Activated CD4-positive, alpha-beta T cell treated with anti-CD3 and anti-CD28 coated beads for 24 hours (primary cell): ENCODE measurements at places on chromosomes 1 and 21.
A peak's percentile ranks its signal among the peaks of the same experiment; 100 is the strongest.

- no peak for DNase-seq
Observed at GRCh38 chr1:93253516-93253915, 73.0 kb downstream of the CCDC18 start.

DNA sequence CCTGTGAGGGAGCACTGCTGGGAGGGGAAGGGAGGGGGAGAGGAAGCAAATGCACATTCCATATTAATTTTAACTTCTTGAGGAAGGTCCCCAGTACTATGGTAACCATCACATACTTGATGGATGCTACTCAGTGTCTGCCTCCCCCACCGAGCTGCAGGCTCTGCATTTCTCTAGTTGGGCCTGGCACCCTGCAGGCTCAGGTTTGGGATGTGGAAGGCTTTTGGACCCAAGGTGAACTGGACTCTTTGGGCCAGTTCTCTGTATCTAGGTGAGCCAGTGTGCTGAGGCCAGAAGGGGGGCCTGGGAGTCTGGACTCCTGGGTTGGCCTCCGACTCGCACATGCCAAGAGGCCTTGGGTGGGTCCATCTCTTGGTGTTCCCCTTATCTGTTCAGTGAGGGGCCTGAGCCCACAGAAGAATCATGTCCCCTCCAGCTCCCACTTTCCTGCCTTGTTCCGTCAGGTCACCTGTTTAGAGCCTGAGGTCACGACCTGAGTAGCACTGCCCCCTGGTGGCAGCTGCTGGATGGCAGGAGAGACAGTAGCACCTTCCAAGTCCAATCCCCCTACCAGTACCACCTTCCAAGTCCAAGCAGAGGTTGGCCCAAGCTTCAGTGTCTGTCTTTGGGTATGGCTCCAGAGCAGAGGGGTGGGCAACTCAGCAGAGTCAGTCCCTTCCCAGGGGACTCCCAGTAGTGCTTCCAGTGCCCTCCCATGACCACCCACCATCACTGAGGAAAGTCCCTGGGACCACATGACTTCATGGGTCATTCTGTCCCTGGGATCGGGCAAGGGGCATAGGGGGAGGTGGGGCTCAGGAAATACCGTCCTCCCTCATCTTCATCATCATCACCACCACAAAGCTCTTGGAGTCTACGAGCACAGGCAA, 241.8 kb downstream of the TRABD2B start:
- DNase-seq: peak; percentile 60

GRCh38 chr1:229379846-229380245, 37.0 kb upstream of the CCSAP start:
- DNase-seq: no peak

- DNase-seq: no peak
Observed at GRCh38 chr1:226533220-226533619, 15.3 kb upstream of the STUM start.

DNA sequence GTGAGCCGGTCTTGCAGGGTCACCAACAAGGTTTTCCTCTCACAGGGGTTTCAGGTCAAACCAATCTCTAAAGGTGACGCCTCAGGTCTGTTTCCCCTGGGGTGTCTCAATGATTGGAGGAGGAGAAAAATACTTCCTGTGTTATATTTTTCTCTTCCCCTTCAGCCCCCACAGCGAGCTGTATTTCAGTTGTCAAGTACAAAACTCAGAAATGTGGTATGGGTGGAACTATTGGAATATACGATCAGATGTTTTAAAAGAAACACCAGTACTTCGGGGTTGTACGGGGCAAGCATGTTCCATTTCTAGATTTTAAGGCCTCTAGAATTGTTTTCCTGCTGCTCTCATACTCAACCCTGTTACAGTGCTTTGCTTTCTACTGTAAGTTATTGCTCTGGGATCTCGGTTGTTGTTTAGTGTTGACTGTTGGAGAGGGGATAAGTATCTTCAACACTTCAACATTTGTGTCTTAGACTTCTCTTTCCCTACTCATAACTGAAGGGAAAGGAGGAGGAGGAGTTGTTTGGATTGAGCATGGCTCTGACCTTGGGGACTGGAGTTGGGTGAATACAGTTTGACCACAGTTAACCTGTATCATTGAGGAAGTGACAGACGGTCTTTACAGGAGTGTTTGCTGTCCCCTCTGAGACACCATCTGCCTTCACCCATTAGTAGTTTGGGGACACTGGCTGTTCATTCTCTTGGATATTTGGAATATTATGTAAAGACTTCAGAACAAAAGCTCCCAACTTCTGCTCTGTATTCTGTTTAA, 2.0 kb downstream of the MAPKAPK2 start:
- no peak for DNase-seq

- DNase-seq: no peak
Observed at GRCh38 chr21:38413958-38414548, 84.2 kb downstream of the ERG start.

GRCh38 chr21:14438211-14438610, 55.3 kb upstream of the HSPA13 start:
- no peak for DNase-seq

- no peak for DNase-seq
Observed at GRCh38 chr21:42835211-42835610, 44.1 kb downstream of the WDR4 start.

DNA sequence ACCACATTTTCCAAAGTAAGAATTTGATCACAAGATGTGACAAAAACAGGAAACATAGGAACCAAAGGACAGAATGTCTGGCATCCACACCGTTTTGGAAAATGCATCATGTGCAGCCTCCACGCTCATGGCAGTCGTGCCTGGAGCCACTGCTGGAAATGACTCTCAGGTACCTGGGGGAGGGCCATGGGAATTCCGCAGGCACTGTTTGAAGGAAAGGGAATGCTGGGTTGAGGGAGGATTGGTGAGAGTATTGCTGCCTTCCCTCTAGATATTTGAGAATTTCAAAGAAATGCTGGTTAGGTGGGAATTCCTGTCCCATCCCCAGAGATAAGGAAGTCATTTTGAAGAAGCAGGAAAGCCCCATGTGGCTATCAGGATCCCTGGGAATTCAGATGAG, 10.8 kb downstream of the SLAMF1 start:
- DNase-seq: no peak

- no peak for DNase-seq
Observed at GRCh38 chr21:17045214-17045853, 467.5 kb upstream of the CXADR start.

GRCh38 chr1:206859082-206859521, 6.3 kb upstream of the IL20 start:
- DNase-seq: no peak

- DNase-seq: no peak
Observed at GRCh38 chr1:209926045-209926444, 12.0 kb upstream of the SYT14 start.

DNA sequence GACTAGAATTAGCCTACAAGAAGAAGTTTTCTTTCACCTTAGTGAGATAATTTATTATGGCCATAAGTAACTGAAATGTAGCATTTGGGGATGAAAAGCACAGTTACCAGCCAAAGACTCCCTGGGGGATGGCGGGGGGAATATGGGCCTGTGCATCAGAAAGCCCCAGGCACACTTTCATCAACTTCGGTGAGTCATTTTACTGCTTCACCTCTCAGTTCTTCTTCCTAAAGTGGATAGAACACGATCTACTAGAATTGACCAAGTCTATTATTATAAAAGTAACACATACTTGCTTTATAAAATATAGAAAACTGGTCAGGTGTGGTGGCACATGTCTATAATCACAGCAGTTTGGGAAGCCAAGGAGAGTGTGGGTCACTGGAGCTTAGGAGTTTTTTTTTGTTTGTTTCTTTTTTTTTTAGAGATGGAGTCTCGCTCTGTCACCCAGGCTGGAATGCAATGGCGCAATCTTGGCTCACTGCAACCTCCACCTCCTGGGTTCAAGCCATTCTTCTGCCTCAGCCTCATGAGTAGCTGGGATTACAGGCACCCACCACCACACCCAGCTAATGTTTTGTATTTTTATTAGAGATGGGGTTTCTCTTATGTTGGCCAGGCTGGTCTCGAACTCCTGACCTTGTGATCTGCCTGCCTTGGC, 141.8 kb downstream of the ZZZ3 start:
- no peak for DNase-seq

- DNase-seq: no peak
Observed at GRCh38 chr1:48560577-48560976, 88.6 kb upstream of the SPATA6 start.

- DNase-seq: no peak
Observed at GRCh38 chr1:179747611-179748010, 4.5 kb downstream of the FAM163A start.

DNA sequence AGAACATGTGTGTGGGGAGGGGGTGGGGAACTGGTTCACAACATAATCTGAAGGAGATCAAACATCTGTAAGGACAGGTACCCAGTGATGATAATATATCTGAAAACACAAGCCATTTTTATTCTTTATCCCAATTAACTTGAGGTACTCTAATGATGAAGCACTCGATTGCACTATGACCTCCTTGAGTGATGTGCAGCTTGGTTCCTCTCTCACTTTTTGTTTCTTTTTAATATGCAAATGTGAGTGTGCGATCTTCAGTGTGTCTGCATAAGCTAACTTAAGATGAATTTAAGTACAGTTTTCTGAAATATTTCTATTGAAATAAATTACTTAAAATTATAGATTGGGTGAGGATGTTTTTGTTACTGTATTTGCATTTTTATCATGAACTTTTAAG, 50.6 kb upstream of the ANGPTL1 start:
- DNase-seq: no peak

DNA sequence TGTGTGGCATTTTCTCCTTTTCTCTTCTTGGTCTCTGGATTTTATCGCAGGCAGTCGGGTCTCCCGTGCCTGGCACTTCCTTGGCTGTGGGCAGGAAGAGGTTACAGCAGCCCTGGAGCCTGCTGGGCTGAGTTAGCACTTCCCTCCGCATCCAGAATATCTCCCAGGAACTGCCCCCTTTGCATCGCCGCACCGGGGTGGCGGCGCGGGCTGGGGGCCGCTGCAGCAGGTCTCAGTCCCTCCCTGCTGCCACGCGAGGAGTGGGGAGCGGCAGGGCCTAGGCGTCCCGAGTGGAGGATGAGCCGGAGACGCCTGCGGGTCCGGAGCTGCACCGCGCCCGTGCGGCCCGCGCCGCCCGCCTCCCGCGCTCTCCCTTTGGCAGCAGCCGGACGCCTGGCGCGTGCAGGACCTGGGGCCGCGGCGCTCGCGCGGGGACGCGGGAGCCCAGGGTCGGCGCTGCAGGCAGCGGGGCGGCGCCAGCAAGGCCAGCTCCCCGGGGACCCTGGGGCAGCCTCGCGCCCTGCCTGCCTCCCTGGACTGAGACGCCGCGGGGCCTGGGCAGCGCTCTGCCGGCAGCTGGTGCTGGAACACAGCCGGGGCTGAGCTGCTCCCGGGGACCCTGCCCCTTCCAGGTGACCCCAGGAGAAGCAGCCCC, 192.8 kb downstream of the PRDM2 start:
- DNase-seq: no peak

- no peak for DNase-seq
Observed at GRCh38 chr1:96416111-96416595, 305.4 kb upstream of the PTBP2 start.

DNA sequence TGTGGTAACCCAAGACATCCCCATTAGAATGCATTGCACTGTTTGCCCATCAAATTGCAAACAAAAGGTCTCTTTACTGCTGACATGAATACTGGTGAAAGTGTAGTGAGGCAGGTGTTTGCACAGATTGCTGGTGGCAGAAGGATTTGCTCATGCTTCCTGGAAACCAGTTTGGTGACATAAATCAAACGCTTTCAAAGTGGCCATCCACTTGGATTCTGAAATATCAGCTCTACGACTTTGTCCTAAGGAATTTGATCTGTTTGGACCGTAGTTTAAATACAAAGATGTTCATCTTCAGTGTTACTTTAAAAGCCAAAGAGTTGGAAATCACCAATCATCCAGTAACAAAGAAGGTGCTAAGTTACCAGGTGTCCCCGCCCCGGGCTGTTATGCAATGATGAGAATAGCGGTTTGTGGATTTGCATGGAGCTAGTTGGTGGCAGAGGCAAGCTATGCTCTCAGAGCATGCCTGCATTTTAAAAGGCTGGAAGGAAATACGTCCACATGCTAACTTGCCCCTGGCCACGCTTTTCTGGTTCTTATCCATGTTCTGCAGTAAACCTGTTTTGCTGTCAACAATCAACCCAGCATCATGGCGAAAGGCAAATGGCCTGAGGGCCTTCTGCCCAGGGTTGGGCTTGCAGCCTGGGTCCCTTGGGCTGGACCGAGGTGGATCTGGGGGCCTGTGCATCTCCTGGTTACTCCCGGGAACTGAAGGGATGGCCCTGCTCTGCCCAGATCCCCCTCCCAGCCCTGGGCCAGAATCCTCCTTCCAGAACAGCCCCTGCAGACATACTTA, 49.2 kb downstream of the UMODL1 start:
- DNase-seq: no peak

GRCh38 chr1:161986328-161986727, 37.3 kb downstream of the OLFML2B start:
- DNase-seq: no peak

GRCh38 chr1:214917081-214917635, 165.4 kb upstream of the KCNK2 start:
- DNase-seq: no peak

DNA sequence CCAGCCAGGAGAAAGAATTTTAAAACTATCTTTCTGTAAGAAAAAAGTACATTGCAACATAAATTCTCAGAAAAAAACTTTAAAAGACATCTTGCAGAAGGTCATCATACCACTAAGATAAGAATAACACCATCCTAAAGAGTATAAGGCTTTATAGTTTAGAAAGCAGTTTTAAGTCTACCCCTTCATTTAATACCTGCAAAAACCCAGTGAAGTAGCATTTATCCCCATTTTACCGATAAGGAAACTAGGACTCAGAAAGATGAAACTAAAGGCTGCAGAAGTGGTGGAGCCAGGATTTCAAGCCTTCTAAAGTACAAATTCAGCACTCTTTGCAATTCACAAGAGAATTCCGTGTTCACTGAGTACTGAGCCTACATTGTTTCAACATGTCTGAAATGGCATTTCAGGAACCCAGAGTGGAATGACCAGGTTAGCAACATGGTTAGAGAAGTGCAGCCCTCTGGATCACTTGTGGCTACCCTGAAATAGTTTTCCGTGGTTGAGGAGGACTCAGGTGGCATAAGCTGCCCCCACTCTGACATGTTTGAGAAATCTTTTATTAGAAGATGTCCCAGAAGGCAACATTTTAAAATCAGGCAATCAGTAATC, 6.7 kb downstream of the MYCL start:
- DNase-seq: no peak

GRCh38 chr1:170887726-170888125, 47.6 kb upstream of the MROH9 start:
- no peak for DNase-seq

- no peak for DNase-seq
Observed at GRCh38 chr1:156165083-156165482, 11.7 kb downstream of the SEMA4A start.
